ENCODE measurements at places on chromosomes 3 and 15.

- DNase-seq = no peak
Measured at GRCh38 chr15:45417303-45417950, 39.1 kb upstream of the GATM start.

DNA sequence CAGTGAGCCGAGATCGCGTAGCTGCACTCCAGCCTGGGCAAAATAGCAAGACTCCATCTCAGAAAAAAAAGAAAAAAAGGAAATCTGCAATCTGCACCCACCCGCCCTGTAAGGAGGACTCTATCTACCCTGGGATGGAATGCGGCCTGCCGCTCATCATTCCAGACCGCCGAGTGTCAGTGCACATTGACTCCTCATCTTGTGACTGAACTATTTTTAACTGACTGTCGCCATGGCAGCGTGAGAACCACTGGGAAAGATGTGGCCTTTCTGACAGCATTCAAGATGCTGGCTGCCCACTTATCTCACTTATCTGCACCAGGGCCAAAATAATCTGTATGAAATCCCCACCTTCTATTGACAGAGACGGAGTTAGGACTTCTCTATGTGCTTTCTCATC is 38.8 kb upstream of the ANKRD34C start:
- DNase-seq = no peak

- no peak for DNase-seq
Measured at GRCh38 chr15:69375151-69375790, 38.9 kb upstream of the KIF23 start.

DNA sequence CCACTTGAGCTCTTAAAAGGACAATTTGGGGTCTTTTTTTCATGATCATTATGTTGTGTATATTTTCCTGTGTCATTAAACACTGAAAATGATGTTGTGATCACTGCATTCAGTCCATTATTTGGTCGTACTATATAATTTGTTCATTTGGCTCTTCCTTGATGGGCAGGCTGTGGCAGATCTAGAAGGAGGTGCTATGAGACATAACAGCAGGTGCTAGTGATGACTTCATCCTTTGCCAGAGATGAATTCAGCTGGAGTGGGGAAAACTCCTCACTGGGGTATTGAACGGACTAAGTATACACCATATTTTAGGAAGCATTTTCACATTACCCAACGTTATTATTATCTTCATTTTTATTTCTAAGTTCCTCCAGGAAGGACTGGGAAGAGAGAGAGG is 12.0 kb downstream of the CMTM7 start:
- DNase-seq = no peak

DNA sequence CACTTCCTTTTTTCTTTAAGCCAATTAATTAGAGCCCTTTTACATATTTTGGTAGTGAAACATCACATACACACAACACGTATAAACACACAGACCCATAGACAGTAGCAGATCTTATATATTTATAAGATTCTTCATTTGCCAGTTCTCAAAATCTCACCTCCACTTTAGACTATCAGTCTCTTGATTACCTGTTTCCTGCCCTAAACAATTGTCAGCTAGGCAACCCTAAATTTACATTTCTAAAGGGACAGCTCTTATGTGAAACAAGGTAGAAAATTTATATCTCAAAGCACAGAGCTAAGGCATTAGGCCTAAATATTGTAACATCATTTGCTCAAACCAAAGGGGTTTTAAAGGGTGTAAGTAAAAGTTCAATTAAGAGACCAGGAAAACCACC is 28.9 kb downstream of the SETMAR start:
- DNase-seq = no peak

- DNase-seq = no peak
Measured at GRCh38 chr15:51335538-51336410, 2.6 kb downstream of the CYP19A1 start.

- DNase-seq = no peak
Measured at GRCh38 chr15:98040146-98040545, 79.6 kb downstream of the ARRDC4 start.

DNA sequence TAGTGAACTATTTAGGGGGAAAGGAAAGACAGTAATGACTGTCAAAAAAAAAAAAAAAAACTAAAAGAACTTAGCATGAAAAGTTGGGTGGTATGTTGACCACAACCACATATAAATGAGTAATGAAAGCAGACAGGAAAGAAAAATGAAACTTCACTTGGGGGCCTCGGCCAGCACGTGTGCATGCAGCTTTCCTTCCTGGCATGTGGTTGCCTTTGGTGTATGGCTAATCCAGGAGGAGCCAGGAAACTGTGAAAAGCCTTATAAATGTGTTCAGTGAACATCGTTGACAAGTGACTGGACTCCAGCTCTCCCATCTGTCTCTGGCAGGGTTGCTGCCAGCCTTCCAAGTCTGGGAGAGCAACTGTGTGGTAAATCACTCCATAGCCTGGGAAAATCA is 195.1 kb downstream of the DTWD1 start:
- no peak for DNase-seq

DNA sequence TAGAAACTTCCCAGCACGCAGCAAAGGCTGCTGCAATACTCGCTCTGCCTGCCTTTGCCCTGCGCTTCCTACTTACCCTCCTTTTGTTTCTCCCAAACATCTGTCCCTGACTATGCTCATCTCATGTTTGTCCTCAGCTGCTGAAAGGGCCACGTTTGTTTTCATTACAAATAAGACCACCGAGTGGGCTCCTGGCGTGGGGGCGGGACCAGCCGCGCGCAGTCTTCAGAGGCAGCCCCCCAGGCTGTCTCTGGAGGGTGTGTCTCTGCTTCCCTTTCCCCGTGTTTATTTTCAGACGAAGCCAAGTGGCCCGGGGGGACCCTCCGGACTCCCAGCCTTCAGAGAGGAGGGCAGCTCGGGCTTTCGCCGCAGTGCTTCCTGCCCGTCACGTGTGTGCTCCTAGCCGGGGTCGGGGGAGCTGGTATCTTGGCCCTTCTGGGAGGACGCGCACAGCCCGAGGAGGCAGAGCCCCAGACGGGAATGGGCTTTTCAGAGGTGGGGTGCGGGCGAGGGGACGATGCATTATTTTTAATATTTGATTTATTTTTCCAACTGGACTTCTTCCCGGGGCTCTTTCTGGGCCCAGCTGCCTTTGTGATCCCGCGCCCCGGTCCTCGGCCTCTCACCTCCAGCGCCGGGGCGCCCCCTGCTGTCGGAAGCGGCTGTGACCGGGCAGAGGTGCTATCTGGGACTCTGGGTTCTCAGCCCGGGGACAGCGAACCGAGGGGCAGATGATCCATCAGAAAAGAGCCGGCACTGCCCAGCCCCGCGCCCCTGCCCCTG is 70.0 kb upstream of the CGNL1 start:
- DNase-seq = peak; percentile 90

DNA sequence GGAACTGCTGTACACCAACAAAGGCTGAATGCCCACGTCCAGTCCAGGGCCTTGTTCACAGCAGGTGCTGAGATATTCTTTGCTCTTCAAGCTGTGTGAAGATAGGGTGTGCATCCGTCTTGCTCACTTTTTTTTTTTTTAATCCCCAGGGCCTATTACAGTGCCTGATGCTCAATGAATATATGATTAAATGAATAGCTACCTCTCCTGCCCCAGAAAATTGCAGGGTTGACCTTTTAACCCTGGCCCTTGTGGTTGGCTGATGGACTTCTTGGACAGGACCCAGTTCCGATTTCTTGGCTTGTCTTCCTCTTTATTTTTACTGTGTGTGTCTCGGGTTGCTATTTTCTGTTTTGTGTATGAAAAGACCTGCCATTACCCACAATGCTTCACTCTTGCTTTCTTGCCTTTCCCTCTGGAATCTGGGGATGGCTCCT is 2.9 kb upstream of the FYTTD1 start:
- no peak for DNase-seq

DNA sequence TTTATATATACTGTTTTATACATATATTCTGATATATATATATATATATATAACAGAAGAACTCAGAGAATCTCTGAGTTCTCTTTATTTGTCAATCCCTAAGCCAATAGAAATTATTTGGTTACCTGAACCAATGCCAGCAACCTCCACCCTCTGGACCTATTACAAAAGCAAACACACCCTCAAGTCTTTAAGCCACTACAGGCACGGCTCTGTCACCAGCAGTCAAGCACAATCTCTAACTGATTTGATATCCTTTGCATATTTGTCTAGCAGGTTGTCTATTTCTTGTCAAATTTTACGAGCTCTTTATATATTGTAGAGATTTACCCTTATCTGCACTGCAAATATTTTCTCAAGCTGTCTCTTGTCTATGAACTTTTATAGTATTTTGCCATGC is 66.6 kb upstream of the TOPAZ1 start:
- DNase-seq = no peak

GRCh38 chr15:38610748-38611147 is 46.1 kb upstream of the RASGRP1 start:
- DNase-seq = no peak

- DNase-seq = no peak
Measured at GRCh38 chr3:118754406-118755252, 280.0 kb downstream of the IGSF11 start.

- DNase-seq = peak; percentile 19
Measured at GRCh38 chr15:63094495-63094931, 27.1 kb upstream of the LACTB start.

DNA sequence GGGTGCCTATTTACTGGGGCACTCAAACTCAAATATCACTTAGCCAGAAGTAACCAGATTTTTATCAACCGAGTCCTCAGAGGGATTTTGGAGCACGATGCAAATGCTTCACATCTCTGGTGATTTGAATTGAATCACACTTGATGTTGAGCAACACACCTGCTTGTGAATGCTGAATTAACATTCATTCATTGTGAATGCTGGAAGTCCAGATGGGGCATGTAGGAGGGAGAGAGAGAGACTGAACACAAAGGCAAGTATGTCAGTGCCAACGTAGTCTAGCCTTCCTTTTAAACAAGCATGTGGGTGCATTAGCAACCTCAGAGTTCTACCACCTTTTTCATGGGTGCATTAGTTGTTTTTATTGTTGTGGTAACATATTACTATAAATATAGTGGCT is 156.2 kb downstream of the ADAMTSL3 start:
- no peak for DNase-seq

DNA sequence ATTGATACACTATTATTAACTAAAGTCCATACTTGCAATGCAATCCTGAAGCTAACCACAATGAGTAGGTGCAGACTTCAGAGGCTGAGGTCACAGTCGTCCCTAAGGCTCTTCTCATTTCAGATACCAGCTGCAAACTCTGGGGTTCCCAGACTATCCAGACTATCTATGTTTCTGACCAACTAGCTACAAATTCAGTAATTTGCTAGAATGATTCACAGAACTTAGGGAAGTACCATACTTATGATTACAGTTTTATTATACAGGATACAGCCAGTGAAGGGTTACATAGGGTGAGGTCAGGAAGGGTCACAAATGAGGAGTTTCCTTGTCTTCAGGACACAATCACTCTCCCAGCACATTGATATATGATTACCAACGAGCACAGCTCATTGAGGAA is 36.5 kb downstream of the PPM1L start:
- DNase-seq = no peak

All from thyroid gland (tissue), 4 donors.